Fibroblast of lung (primary cell): ENCODE measurements at places on chromosomes 3 and 15. TPM values are rescaled to one million over a fixed set of nuclear protein-coding genes. Genes with fewer than 3 reads are reported as not detected.
A peak's percentile ranks its signal among the peaks of the same experiment; 100 is the strongest.

Gene THAP10
- polyA plus RNA-seq: 4.6 and 7.9 TPM in 2 replicates

Gene CLRN1
- not detected in 2 replicates for polyA plus RNA-seq

Gene CCDC9B
- 1.7 and 2.0 TPM in 2 replicates for polyA plus RNA-seq

Gene DPPA2
- not detected in 2 replicates for polyA plus RNA-seq

Gene MCTP2
- 3.6 and 4.7 TPM in 2 replicates for polyA plus RNA-seq

Gene EBLN2
- 0.87 and 1.2 TPM in 2 replicates for polyA plus RNA-seq

Gene COL8A1
- 108 and 215 TPM in 2 replicates for polyA plus RNA-seq

Gene ARGFX
- not detected in 2 replicates for polyA plus RNA-seq

DNA sequence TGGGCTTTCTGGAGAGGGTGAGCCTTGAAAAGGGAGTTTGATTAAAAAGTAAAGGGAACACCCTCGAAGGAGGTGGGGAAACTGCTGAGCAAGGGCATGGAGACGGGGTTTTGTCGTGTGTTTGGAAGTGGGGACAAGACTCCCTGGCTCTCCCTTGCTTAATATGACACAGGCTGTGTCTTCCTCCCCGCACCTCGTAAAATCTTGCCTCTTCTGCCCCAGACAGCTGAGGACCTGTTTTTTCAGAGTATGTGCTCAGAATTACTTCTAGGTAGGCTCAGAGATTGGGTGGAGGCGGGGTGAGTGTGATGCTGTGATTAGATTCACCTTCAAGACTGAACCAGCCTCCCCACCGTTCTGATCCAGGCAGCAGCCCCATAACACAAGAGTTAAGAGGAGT, 244.4 kb upstream of the TLE3 start:
- no peak for DNase-seq

DNA sequence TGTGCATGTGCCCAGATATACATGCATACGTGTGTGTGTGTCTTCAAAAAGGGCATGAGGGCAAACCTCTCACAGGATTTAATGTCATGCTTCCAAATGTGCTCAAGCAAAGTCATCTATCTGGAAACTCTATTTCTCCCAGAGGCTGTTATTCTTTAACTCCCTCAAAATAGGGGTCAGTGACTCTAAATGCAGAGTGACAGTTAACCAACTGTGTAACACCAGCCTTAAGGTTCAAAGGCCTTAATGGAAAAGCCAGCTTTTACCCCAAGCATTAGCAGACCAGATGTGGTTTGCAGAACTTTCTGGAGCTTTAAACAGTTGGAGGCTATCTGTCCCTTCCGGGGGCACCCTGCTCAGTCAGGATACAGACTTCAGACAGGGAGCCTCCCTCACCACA, 70.4 kb upstream of the SLC7A14 start:
- DNase-seq: no peak

DNA sequence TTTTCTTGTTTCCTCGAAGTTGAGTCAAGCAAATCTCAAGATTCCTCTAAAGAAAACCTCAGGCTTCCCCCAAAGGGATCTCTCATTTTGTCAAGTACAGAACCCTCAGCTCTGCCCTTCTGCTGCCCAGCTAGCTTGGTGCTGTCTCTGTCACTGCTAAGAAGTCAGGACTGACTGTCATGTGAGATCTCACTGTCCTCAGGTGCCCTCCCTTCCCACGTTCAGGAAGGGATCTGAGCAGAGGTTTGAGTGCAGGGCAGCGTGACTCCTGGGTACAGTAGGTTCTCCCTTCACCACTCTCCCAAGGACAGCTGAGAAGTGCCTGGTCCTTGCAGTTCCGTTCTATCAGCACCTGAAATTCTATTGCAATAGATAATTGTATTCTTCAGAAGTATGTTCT, 229.7 kb downstream of the SLCO3A1 start:
- DNase-seq: no peak

DNA sequence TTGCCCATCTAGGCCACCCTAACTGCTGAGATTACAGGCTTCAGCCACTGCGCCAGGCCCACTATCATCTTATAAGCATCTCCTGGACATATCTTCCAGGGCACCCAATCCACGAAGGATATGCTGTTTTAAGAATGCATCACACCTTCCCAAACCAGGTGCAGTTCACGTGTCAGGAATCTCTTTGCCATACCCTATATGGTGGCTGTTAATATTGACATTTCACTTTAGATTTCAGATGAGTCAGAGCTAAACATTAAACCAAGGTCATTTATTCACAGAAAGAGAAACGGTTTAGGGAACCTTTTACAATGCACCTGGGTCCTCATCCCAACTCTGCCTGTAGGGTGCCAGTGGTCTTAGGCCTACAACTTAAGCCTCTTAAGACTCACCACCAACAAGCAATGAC, 85.7 kb downstream of the TBL1XR1 start:
- no peak for DNase-seq

DNA sequence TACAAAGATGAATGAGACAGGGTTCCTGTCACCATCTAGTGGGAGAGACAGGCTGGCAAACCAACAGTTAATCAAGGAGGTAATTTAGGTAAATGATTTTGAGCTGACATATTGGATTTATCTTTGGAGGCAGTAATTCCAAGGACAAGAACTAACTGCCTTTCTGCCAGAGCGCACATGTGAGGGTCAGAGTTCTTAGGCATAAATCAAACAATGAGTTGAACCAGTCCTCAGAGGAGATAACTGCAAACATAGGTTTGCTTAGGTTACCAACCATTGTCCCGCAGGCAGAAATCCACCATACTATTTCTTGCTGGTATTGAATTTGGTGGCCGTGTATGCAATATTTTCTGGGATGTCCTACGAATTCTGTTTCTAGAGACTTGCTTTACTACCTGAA, 14.2 kb upstream of the PPP1R2 start:
- DNase-seq: no peak

GRCh38 chr15:96262097-96262496, 68.4 kb upstream of the NR2F2 start:
- peak; percentile 22 for DNase-seq

- no peak for DNase-seq
Observed at GRCh38 chr15:46941241-46941640, 776.1 kb upstream of the SEMA6D start.

DNA sequence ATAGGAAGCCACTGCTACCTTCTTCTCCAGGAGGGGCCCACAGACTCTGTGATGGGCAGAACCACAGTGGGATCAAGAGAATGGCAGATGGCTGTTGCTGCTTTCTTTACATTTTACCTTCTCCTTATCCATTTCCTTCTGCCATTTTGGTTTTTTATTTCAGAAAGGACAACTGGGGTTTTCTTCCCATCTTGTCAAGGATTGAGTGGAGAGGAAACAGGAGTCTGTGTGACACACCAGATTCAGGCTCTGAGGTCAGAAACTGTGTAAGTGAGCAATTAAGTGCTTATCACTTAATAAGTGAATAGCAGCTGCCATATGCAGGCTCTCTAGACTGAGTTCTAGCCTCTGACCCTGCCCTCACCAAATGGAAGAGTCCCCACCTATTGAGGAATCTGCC, 47.3 kb downstream of the ITGB5 start:
- DNase-seq: no peak

GRCh38 chr15:80093854-80094418, 34.5 kb downstream of the ZFAND6 start:
- no peak for DNase-seq

GRCh38 chr3:64932666-64933342, 245.0 kb upstream of the ADAMTS9 start:
- no peak for DNase-seq

DNA sequence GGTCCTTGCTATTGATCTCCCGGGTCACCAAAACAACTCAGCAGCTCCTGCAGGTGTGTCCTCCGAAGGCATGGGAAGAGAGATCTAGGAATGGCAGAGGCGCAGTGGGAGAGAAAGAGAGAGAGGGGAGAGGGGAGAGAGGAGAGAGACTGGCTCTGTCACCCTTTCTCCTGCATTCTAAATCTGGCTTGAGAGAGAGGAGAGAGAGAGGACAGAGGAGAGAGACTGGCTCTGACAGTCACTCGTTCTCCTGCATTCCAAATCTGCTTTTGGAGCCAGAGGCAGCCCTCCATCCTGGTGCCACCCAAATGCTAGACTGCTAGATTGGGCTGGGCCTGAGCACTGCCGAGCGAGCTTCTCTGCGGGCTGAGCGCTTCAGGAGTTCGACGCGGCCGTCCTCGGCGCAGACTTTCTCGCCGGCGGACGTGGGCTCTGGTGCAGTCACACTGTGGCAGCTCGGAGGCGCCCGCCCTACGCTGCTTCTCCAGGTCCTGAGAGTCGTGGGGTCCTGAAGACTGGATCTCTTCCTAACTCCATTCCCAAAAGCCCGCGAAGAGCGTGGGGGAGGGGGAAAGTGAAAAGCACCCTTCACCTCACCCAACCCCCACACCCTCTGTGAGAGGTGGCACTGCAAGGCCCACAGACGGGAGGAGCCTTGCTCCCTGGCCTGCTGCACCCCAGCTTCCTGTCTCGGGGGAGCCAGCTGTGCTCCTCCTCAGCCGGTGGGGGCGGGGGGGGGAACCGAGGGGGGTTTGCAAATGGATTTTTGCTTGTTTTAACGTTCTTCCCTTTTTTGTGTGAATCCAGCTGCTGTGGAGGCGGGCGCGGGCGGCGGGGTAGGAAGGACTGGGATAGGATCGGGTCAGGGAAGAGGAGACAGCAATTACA, 222.3 kb downstream of the MEIS2 start:
- DNase-seq: no peak

DNA sequence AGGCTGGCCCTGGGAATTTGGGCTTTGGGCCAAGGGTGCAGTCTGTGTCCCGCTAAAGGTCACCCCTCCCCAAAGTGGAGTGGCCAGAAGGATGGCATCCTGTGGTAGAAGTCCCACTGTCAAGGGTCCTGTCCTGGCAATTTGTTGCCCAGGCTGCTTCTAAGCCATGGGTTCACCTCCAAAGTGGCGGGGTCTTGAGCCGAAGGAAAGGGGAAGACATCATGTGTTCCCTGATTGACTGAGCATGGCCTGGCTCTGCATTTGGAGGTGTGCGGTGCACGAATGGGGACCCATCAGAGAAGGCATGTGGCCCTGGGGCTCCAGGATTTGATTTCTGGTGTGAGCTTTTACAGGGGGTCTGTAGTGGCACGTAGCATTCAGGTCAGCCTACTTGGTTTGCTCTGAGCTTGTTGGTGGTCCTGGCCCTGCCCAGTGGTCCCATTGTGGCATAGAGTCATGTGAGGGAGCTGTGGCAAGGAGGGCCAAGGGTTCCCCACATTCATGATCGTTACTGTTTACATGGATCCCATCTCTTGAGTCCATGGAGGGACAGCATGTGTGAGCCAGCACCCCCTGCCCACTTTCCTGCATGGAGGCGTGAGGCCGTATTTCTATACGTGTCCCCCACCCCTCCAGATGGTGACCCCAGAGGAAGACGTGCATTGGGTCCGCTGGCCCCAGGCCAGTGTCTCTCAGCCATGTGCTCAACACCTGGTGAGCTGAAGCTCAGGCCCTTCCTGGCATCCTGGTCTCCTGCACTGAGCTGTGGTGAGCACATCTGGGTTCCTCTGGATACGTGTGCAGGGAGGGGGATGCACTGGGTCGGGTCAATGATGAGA, 225.1 kb downstream of the SNRPN start:
- DNase-seq: no peak

DNA sequence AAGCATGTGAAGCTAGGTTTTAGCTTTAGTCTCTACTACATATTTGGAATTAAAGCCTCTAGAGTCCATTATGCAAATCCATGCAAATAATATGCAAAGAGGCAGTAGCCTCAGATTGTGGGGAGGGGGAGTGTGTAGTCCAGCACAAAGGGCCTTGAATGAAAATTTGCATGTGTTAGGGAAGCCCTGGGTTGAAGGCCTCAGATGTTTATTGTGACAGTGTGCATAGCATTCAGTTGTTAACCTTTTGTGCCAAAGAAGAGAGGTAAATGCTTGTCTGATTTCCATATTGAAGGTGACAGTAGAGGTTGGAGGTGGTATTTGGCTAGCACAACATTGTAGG, 24.5 kb upstream of the BFSP2 start:
- DNase-seq: no peak

DNA sequence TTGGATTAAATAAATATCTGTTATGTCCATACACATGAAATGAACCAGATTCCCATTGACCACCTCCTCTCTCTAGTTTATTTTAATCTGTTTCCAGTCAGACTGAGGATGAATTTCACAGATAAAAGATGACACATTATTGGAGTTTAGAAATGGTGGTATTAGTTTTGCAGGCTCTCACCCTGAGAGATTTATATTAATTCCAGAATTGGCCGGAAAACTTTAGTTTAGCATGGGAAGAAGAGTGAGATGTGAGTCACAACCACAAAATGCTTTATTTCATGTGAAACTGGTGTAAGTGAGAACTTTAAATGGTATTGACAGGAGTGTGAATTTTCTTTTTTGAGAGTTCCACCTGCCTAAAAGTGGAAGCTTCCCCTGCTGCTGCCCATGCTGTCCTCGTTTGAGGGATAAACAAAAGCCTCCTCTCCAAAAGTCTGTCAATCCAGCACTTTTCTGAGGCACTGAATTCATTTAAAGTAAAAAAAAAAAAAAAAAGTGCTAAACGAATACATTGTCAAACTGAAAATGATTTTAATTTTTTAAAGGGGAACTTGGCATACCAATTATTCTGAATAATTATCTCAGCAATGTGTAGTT, 65.1 kb upstream of the EPHA3 start:
- no peak for DNase-seq

DNA sequence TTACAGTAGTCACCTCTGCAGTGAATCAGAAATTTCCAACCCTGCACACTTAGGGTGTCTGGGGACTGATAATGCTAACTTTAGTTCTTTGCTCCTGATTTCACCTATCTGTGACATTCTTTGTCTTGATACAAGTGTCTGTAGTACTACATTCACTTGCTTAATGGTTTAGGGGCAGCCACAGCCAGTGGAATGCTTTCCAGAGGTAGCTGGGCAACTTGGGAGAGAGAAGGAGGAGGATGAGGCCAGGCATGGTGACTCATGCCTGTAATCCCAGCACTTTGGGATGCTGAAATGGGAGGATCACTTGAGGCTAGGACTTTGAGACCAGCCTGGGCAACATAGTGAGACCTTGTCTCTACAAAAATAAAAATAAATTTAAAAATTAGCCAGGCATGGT, 8.5 kb downstream of the BAHD1 start:
- no peak for DNase-seq

- DNase-seq: no peak
Observed at GRCh38 chr15:28907338-28907960, 21.7 kb downstream of the APBA2 start.

DNA sequence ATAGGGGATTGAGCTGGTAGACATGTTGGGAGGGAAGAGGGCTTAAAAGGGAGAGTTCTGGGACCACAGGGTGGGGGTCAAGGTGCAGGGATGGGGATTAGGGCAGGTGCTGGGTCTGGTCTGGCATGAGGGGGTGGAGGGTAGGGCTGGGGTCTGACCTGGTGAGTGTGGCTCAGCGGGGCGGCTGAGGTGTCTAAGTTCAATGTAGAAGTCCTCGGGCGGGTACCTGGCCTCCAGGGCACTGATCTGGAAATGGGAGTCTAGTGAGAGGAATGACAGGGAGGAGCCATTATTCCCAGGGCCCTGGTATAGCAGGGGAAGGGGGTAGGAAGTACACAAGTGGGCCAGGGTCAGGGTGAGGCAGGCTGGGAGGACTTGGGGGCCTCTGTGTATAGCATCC, 39.6 kb downstream of the RAB11A start:
- DNase-seq: no peak

GRCh38 chr15:50797926-50798325, 32.4 kb upstream of the SPPL2A start:
- no peak for DNase-seq

- no peak for DNase-seq
Observed at GRCh38 chr15:25706176-25706955, 156.8 kb downstream of the ATP10A start.
